CMK (cell line): ENCODE measurements at places on chromosomes 16 and 17.

- DNase-seq: no peak
Measured at GRCh38 chr17:65627891-65628643, 66.6 kb upstream of the AXIN2 start.

- DNase-seq: no peak
Measured at GRCh38 chr16:75011634-75012307, 12.9 kb downstream of the ZNRF1 start.

DNA sequence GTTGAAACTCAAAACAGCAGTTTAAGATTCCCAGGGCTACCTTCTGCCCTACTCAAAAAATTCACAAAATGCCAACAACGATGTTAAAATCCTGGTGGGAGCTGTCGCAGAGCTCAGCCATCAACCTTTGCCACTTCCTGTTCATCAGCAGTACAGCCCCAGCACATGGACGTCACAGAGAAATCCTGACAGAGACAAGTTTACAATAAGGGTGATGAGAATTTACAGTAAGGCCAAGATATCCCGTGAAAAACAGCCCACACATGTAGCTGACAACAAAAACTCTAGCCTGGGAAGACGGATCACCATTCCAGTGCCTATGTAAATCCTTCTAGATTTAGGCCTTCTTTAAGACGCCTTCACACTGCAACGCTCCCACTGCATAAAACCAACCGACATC, 18.8 kb downstream of the USP22 start:
- DNase-seq: no peak

DNA sequence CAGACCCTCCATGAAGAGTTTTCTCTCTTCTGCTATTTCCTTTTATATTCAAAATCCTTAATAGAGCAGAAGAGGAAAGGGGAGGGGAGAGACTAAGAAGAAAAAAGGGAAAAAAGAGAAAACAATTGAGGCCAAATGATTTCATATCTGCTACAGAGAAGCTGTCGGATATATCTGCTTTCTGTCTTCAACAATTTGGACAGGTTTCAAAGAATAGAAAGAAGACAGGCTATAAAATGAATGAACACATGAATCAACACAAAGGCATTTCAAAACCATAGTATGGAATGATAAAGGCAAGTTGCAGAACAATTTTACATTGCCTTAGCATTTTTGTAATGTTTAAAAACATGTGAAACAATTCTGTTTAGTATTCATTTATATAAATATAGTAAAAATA, 4.7 kb upstream of the CMTR2 start:
- DNase-seq: no peak

DNA sequence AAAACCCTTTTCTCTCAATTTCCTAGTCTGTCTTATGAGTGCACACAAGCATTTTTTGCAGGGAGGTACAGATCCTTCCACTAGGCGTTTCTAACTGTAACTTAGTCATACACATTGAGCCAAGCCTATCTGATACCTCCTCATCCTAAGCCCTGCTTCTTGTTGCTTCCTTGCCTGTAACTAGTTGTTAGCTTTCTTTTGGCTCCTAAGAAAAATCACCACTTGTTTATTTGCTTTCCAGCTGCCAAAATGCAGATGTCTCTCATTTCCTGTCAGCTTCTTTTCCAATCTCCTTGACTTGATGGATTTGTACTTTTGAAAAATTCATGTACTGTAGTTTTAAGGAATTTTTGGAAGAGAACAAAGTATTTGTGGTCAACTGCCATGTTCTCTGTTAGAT, 73.7 kb downstream of the TNRC6C start:
- no peak for DNase-seq

DNA sequence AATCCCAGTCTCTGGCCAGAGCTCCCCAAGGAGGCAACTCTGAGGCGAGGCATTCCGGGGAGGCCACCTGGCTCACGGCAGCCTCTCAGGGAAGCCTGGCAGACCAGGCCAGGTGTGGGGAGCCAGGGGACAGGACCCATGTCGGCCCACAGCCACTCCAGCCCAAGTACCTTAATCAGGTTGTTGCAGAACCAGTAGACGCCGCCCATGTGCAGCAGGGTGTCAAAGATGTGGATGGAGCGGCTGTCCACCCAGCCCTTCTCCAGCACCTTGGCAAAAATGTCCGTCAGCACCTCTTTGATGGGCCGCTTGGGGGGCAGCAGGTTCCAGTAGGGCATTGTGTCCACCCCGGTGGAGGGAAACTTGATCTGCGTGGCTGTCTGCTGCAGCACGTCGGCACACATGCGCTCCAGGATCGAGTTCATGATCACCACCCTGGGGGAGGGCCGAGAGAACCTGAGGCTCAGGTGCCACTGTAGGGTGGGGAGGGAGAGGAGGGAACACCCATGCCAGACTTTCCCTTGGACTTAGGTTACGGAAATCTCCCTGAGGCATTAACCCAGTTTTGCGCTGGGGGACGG, 7.8 kb downstream of the CSF3 start:
- no peak for DNase-seq

- no peak for DNase-seq
Measured at GRCh38 chr16:28087675-28088300, 24.3 kb upstream of the GSG1L start.

GRCh38 chr17:56322991-56323390, 169.7 kb downstream of the ANKFN1 start:
- no peak for DNase-seq

DNA sequence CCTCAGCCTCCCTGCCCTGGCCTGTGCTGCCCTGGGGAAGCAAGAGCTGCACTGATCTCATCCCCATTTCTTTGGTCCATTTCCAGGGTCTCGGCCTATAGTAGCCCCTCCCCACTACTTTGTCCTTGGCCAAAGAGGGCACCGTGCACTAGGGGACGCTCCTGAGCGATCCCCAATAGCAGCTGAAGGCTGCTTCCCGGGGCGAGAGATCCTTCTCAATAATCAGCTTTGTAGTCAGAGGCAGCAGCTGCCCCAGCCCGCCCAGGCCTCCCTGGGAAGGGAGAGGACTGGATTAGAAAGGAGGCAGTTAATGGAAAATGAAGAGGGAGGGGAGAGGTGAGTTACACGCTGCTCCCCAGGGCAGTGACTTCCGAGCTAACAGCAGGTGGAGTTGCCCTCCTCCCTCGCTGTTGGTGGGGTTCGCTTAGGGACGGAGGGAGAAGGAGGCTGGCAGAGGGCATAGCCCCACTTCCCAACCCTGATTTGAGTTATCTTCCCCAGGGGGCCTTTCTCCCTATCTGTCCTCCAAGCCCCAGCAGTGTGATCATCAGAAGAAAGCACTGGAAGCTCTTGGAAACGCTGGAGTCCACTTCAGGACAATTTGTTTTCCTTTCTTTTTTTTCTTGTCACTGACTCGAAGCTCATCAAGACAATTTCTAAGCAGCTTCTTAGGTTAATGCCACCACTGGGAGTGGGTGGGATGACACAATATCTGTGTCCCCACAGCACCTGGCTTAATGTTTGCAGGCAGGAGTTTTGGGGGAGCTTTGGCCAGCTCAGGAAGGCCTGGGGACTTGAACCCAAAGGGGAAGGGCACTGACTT, 2.6 kb downstream of the MXRA7 start:
- DNase-seq: no peak

GRCh38 chr16:85222155-85222863, 110.0 kb upstream of the CIBAR2 start:
- no peak for DNase-seq

DNA sequence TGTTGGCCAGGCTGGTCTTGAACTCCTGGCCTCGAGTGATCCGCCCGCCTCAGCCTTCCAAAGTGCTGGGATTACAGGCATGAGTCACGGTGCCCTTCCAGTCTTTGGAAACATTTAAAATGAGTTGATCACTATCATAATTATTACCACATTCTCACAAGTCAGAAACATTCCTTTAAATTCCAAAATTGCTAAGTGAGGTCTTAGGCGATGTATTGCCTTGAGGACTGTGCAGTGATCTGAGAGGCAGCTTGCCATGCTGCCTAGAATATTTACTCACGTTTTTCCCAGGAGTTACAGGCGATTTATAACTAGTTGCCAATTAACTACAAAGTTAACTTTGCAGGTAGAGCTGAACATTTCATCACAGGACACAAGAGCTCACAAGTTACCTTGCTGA, 5.7 kb upstream of the ATXN1L start:
- no peak for DNase-seq

GRCh38 chr17:79019632-79020584, 4.1 kb upstream of the C1QTNF1 start:
- no peak for DNase-seq
